ENCODE measurements at places on chromosomes 6 and 20. TPM values are rescaled to one million over a fixed set of nuclear protein-coding genes. Genes with fewer than 3 reads are reported as not detected.

- DNase-seq = no peak
These were observed 293.7 kb downstream of the RNF144B start for GRCh38 chr6:18680842-18681241.

DNA sequence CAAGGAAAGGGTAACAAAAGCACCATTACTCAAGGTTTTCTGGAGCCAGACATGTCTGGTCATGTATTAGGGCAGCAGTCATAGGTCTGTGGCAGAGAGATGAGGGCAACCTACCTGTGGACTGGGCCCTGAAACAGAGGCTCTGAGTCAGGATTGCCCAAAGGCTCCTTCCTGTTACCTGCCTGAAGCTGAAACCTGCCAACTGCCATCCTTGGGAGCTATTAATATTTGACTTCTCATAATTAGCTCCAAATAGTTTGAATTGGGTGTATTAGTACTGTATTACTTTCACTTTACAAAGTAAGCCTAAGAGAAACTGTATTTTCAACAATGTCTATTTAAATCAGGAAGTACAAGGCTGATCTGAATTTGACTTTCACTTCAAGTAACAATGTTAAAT lies 72.0 kb upstream of the TBX18 start:
- DNase-seq = no peak

DNA sequence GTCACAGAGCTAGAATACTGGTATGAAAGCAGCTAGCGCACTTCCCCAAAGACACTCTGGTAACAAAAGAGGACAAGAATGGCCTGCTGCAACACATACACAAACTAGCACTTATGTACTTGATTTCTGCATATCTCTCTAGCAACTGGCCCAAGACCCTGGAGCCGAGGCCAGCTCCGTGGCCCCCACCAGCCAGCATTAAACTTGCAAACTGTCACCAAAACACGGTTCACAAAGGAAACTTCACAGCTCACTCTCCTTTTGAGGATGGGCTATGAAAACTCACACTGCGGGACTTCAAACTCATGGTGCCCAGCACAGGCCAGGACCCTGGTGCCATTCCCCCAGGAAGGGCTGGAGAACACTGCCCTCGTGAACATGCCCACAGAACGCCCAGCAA lies 115.9 kb upstream of the RPS6KA2 start:
- DNase-seq = no peak

GRCh38 chr6:138724015-138724414 lies 49.6 kb upstream of the CCDC28A start:
- no peak for DNase-seq

DNA sequence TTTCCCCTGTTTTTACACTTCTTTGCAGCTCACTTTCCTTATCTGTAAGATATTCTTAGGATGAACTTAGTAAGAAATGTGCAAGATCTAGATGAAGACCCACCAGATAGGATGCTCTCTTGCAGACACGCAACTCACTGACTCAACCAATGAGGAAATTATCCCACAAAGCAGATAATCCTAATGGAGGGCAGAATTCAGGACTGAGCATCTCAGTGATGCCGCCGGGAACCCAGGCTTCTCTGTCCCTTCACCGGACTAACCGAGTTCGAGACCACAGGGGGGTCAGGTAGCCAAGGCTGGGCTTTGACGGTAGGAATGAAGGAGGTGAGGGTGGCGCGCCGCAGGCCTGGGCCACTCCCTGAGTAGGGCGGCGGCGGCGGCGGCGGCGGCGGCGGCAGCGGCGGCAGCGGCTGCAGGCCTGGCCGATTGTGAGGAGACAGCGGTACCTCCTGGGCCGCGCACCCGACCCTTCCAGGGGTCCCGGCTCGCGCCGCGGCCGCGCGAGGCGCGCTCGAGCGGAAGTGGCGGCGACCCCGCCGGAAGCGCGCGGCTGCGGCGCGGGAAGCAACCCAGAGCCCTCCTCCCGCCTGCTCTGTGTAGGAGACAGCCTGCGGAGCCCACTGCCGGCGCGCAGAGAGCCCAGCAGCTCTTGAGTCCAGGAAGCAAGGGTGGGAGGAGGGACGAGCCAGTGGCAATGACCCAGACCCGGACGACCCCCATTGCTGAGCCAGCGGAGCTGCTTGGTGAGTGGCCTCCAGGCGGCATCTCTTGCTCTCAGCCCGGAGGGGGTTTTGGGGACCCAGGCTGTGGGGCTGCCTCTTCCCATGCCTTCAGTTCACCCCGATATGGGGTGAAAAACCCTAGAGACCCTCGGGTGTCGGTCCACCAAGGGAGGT lies at the start of gene KHDC1:
Gene KHDC1 (minus strand): TSS at position 526 of the 899 bp plus-strand sequence. CDS start 20,679 bp downstream, outside the sequence.
- DNase-seq = peak; percentile 62

- DNase-seq = no peak
These were observed 328.5 kb downstream of the EPM2A start for GRCh38 chr6:145406783-145407182.

ADGRF5 gene
- total RNA-seq = 24.4 TPM

PAX1 gene
- total RNA-seq = 1.2 TPM

GTSF1L gene
- total RNA-seq = not detected

EBF4 gene
- total RNA-seq = 2.5 TPM
